ENCODE measurements at places on chromosomes 12 and 14.

GRCh38 chr14:24883576-24883975, 166.4 kb downstream of the STXBP6 start:
- ATAC-seq, result no peak

DNA sequence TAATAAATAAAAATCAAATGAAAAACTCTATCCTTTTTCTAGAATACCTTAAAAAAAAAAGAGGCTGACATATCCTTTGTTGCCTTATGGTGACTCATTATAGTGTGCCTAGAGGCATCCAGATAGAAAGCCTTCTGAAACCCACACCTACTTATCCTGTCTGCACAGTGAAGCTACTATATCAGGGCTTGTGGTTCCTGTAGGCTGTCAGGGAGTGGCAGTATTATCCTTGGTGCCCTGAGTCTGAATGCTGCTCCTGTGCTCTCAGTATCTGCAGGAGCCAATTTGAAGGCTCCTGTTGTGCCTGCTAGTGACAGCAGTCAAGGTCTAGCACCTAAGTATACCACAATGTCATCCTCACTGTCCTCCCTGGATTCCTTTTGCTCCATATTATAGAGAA, 168.4 kb upstream of the AVPR1A start:
- no peak for ATAC-seq

GRCh38 chr14:91204657-91205056, 39.8 kb downstream of the GPR68 start:
- no peak for ATAC-seq

- no peak for ATAC-seq
These were observed 201.0 kb upstream of the GZMB start for GRCh38 chr14:24834956-24835355.

GRCh38 chr12:95963096-95963495, 20.0 kb downstream of the AMDHD1 start:
- 0 out of 3 replicates have a peak, but pooled peaks have one; percentile 24 for ATAC-seq

DNA sequence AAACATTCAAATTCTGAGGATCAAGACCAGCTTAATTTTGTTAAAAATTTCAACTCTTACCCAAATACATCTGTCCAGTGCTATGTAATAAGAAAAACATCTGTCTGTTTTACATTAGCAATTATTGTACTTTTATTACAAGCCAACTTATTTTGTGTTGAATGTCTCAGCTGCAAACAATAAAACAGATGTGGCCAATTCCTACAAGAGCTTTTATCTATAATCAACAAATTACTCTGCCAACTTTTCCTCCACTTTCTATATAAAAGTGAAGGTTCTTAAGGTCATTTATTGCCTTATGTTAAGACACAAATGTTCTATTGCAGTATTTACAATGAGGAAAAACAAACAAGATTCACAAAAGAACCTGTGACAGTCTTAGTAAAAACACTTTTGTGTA, 72.7 kb downstream of the NOVA1 start:
- no peak for ATAC-seq

DNA sequence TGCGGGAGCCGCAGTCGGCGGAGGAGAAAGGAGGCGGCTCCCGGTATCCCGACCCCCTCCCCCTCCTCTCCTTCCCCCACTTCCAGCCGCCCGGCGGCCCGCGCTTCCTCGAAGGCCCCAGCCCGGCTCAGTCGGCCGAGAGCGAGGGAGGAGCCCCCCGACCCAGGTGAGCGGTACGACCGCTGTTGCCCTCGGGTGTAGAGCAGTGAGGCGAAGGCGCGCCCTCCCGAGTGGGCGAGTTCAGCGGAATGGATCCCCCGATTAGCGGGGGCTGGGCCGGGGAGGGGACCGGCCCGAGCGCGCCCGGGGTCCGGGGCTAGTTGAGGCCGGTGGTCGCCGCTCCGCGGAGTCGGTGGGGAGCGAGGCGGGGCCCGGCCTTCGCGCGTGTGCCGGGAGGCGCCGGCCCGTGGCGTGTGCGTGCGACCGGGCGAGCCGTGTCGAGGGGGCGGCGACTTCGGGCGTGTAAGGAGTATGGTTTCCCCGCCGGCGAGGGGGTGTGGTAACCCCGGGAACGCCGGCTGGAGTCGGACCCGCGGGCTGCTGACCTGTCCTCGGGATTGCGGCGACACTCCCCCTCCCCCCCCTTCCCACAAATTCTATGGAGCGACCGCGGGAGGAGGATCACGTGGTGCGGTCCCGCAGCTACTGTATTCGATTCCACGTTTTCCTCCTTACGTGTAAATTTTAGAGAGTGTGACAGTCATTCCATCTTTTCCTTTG, 501 bp downstream of the RIMKLB start:
- ATAC-seq, result peak; percentile 60

DNA sequence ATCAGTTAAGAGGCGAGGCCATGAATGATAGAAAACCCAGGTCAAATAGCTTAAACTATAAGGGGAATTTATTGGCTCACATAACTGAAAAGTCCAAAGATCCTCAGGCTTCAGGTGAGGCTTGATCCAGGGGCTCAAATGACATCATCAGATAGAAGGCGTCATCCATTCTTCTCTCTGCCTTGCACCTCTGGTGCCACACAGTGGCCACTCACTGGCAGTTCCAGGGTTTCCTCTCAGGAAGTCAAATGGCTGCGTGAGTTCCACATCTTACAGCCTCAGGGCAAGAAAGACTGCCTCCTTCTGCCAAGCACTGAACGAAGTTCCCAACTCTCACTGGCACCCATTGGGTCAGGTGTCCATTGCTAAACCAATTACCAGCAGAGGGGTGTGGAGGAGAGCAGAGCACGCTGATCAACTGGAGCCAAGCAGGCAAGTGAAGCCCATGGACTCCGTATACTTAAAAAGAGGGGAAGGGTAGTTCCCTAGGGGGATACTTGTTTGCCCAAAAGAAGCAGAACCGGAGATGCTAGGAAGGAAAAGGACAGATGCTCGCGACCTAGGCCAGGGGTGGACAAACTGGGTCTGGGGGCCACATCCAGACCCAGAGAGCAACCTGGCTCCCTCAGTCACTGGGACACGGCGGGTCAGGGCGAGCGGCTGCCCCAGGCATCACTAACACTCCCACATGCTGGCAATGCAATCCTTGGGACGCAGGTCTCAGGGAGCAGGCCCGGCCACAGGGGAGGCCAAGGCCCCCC, 69.3 kb downstream of the SERPINA3 start:
- ATAC-seq, result peak; percentile 83

- no peak for ATAC-seq
These were observed 7.3 kb downstream of the PAN2 start for GRCh38 chr12:56326533-56326932.

All from SK-N-SH treated with all-trans-retinoic acid at 6 μM for 48 hours (cell line).